Stimulated activated CD4-positive, alpha-beta T cell treated with anti-CD3 and anti-CD28 coated beads, TNF-alpha, amount 100 ng/mL, for 1 hour (primary cell): ENCODE measurements at places on chromosomes 11 and 22.

GRCh38 chr22:50473855-50474671 lies 772 bp downstream of the SBF1 start:
- no peak for DNase-seq

- no peak for DNase-seq
Observed at GRCh38 chr22:43273902-43274484, 69.2 kb downstream of the SCUBE1 start.

- DNase-seq = peak; percentile 54
Observed at GRCh38 chr22:50530877-50531545, 1.2 kb upstream of the TYMP start.

DNA sequence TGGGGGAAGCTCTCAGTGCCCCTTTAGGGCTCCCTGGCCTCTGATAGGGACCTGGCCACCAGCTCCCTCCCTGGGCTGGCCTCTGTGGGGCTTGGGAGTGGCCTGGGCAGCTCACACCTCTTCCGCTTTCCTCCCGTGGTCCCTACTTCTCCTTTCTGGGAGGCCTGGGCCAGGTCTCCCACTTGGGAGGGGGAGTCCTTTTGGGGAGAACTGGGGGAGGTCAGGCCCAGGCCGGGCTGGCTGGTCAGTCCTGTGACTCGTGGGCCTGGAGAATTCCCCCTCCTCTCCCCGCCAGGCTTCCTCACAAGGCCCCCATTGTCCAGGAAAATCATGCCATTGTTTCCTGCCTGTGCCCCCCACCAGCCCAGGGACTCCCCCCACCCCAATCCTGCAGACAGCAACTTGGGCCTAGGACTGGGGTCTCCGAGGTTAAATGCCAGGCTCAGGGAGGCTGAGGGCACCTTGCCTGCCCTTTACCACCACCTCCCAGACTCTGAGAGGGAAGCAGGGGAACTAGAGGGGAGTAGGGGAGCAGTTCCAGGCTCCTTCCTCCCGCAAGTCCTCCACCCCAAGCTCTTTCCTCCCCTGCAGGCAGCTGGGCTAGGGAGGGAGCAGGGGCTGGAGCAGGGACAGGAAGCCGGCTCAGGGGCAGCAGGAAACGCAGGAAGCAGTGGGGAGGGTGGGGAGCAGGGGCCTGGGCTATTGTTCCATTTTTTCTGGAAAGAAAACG lies 2.8 kb downstream of the MAP3K11 start:
- DNase-seq = no peak

- no peak for DNase-seq
Observed at GRCh38 chr22:23119494-23120414, 22.0 kb downstream of the RSPH14 start.

GRCh38 chr22:48592488-48592887 lies 1235.2 kb downstream of the BRD1 start:
- DNase-seq = no peak

DNA sequence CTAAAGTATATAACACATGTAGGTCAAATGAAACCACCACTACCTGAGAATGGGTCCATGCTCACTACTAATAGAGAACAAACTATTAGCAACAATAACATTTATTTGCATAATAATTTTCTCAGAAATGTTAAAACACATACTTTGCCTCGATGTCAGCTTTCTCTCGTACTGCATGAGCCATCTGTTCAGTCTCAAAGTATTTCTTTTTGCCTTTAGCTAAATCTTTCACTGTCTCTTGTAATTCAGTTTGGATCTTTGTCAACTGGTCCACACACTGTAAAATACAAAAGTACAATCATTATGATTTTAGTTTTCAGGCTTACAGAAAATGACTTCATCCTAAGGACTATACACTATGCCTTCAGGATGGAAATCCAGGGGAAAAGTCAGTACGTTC lies 153.3 kb downstream of the FCHSD2 start:
- no peak for DNase-seq

GRCh38 chr11:44835296-44835695 lies 108.5 kb downstream of the TSPAN18 start:
- no peak for DNase-seq

DNA sequence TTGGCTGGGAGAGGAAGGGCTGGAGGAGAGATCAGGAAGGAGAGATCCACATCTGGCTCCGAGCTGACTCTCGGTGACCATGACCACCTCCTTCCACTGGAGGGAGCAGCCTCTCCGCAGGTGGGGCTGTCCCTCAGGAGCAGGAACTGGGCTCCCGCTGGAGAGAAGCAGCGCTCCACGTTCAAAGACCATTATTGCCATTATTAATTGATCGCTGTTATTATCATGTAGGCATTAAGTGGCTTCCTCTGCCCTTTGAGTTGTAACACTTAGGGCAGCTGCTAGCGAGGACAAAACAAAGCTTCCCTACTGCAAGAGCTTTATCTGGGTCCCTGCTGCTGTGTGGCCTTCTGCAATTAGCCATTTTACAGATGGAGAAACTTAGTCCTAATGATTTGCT lies 251.9 kb downstream of the ST3GAL4 start:
- no peak for DNase-seq

DNA sequence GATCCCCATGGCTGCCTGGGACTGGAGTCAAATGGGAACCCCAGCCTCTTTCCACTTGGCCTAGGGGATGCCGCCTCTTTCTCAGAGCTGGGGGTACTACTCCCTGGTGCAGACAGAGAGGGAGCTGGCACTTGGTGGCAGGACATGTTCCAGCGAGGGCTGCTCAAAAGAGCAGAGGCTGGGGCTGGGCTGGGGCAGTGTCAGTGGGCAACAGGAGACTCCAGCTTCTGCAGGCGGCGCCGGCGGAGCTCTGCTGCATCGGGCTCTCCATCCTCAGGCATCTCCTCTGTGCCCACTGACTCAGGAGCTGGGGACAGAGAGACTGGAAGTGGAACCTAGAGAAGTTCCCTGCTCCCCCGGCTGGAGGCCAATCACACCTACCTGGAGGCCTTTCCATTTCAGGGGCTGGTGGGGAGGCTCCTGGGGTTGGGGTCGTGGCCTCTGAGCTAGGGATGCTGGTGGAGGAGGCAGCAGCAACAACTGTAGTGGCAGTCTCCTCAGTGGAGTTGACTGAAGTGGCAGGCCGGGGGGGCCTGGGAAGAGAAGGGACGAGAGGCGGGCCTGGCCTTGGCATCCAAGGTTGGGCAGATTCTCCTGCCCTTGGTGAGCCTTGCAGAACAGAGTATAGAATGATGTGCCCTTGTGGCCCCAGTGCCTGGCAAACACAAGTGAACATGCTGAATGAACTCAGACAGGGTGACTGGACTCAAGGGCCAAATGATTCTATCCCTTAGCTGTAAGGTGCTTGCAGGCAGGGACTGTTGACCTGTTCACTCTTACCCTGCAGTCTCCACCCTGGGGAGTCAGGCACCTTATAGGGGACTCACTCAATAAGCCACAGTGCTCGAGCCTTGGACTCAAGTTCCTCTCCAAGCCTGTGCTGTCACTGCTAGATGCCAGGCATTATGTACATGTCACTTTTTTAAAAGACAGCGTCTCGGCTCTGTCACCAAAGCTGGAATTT lies 5.9 kb downstream of the SYVN1 start:
- DNase-seq = no peak

- DNase-seq = no peak
Observed at GRCh38 chr11:44403176-44403575, 93.2 kb upstream of the ALX4 start.

GRCh38 chr11:85787168-85787567 lies 23.8 kb downstream of the SYTL2 start:
- no peak for DNase-seq

DNA sequence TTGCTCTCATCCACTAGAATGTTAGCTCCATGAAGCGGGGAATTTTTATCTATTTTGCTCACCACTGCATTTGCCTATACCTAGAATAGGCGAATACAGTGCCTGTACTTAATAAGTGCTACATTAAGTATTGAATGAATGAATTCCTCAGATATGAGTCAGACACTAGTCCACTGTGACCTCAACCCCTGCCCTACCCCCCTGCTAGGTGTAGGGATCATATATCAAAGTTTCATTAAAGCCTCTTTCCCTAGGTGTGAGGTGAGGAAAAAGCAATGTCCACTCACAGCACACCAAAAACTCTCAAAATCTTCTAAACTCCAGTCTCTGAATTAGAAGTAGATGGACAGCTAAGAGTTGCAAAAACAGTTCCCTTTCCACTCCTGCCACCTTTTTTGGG lies 9.8 kb upstream of the PSMA1 start:
- no peak for DNase-seq

DNA sequence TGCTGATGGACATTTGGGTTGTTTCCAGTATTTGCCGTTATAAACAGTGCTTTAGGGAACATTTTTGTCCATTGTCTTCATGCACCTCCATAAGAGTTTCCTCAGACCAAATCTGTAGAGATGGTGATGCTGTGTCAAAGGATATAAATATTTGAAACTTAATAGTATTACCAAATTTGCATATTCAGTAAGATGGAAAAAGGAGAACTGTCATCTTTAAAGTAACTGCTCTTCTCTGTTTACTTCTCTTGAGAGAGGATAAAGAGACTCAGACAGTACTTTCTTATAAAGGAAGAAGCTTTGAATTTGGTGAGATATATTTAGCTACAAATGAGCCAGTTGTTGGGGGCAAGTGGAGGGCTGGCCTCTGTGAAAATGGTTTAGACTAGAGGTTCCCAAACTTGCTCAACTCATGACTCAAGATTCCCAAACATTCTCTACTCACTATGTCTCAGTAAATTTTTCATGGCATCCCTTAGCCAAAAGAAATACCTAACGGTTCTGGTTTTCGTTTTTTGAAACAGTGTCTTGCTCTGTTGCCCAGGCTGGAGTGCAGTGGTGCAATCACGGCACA lies 26.2 kb downstream of the SHISA8 start:
- DNase-seq = no peak

GRCh38 chr22:18984564-18984963 lies 48.5 kb upstream of the PRODH start:
- no peak for DNase-seq

GRCh38 chr11:10777393-10777793 lies 26.3 kb downstream of the CTR9 start:
- DNase-seq = no peak

DNA sequence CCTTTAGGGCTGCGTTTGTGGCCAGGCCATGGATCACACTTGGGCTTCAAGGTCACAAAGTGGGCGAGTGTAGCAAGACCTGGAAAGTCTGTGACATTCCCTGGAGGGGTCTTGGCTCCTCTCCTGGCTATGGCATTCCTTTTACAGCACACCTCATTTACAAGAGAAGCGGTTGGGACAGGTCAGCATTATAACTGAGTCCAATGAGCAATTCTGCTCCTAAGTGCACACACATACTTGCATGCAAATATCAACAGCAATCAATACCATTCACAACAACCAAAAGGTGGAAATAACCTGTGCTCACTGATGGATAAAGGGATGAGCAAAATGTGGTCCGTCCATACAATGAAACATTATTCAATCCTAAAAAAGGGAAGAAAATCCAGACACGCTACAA lies 298.2 kb downstream of the CTTN start:
- no peak for DNase-seq

DNA sequence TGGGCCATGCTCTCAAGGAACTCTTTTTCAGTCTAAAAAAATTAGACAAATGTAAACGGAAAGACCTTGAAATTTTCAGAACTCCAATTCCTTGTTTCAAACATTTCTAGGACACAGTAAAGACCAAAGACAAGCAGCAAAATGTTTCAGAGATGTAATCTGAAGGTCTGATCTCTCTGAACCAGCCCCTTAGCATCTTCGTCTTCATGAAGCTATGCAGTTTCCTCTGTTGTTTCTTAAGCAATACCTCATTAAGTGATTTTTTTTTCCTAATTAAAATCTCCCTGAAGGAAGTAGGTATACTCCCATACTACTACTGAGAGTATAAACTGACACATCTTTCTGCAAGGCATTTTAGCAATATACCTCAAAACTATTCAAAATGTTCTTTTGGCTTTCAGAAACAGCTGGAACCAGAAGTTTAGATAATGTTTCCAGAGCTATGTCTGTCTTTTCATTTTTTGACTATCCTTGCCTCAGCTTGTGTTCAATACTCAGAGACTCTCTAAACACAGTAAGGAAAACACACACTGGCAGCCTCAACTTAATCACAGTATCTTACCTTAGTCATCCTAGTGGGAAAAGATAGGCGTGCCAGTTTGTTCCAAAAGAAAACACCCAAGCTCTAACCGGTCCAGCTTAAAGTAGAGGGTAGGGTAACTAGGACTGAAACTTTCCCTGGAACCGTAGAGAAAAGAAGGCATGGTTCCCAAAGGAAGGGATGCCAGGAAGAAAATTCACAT lies 25.1 kb downstream of the SBF2 start:
- no peak for DNase-seq

- DNase-seq = no peak
Observed at GRCh38 chr22:44147821-44148574, 32.7 kb upstream of the PARVG start.
